ENCODE measurements at places on chromosomes 6 and 20.
A peak's percentile ranks its signal among the peaks of the same experiment; 100 is the strongest.

GRCh38 chr20:35432430-35432735, 5.6 kb downstream of the GDF5 start:
- no peaks in the 10 kb centered on the region for H3K4me1 ChIP-seq
- H3K27me3 ChIP-seq, result peaks cover 9% of the 10 kb centered on the region
- H3K4me3 ChIP-seq, result no peak overlapping the region
- no peak for DNase-seq

DNA sequence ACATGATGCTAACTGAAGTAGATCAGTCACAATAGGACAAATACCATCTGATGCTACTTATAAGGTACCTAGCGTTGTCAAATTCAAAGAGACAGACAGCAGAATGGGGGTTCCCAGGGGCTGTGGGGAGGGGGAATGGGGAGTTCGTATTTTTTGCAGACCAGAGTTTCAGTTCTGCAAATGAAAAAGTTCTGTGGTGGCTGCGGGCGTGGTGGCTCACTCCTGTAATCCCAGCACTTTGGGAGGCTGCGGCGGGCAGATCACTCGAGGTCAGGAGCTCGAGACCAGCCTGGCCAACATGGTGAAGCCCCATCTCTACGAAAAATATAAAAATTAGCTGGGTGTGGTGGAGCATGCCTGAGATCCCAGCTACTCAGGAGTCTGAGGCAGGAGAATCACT, 68.1 kb downstream of the SLC22A23 start:
- no peak for DNase-seq
- H3K4me1 ChIP-seq, result no peaks in the 10 kb centered on the region
- H3K27ac ChIP-seq, result no peak overlapping the region
- no peaks in the 10 kb centered on the region for H3K36me3 ChIP-seq

- no peak overlapping the region for H3K27ac ChIP-seq
- H3K4me3 ChIP-seq, result no peak overlapping the region
- no peaks in the 10 kb centered on the region for H3K36me3 ChIP-seq
- H3K4me1 ChIP-seq, result no peaks in the 10 kb centered on the region
- H3K27me3 ChIP-seq, result no peaks in the 10 kb centered on the region
Observed at GRCh38 chr20:19114410-19114809, 98.0 kb upstream of the SLC24A3 start.

GRCh38 chr6:41689171-41690008, 46.0 kb downstream of the TFEB start:
- DNase-seq, result peak; percentile 52
- H3K27ac ChIP-seq, result peak overlapping the region; percentile 45
- H3K4me3 ChIP-seq, result no peak overlapping the region
- H3K27me3 ChIP-seq, result peaks cover 2% of the 10 kb centered on the region
- H3K36me3 ChIP-seq, result no peaks in the 10 kb centered on the region

DNA sequence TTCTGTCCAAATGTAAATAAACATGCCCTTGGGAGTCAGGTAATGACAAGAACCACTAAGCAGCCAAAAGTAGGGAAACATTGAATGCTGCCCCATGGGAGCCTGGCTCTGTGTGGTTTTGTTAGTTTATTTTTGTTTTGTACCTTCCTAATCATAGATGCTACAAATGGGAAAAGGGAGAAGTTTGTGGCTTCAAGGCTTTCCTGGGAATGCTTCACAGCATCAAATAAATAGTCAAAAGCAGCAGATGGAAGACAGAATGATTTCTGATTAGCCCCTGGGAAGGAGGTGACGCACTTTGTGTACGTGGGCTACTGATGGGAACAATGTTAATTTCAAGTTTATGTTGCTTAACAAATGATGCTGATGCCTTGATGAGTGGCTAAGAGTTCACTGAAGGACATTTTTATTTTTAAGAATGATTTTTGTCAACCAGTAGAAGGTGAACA, 532.7 kb downstream of the BCKDHB start:
- peak overlapping the region; percentile 99 for H3K27ac ChIP-seq
- H3K27me3 ChIP-seq, result no peaks in the 10 kb centered on the region
- H3K4me3 ChIP-seq, result peak overlapping the region; percentile 70
- H3K4me1 ChIP-seq, result peaks cover 75% of the 10 kb centered on the region
- DNase-seq, result no peak

- H3K27ac ChIP-seq, result peak overlapping the region; percentile 35
- no peaks in the 10 kb centered on the region for H3K36me3 ChIP-seq
Observed at GRCh38 chr20:58374906-58375758, 13.9 kb upstream of the VAPB start.

DNA sequence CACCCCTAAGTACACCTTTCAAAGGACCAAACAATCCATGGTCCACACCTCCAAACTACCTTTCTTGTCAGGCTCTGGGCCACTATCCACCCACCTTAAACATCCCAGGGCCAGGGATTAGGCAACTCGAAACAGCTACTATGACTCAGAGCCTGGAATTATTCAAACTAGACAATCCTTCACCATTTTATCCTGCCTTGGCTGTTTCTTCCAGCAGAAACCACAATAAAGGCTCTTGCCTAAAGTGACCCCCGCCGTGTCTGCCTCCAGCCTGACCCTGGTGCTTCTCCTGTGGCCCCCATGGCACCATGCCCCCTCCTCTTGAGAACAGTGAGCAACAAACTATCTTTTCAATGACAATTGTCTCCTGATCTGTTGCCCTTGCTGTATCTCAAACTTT, 195.5 kb downstream of the EPM2A start:
- no peaks in the 10 kb centered on the region for H3K36me3 ChIP-seq
- no peak overlapping the region for H3K27ac ChIP-seq
- DNase-seq, result no peak
- H3K4me1 ChIP-seq, result peaks cover 6% of the 10 kb centered on the region
- no peak overlapping the region for H3K4me3 ChIP-seq
- peaks cover 1% of the 10 kb centered on the region for H3K27me3 ChIP-seq

DNA sequence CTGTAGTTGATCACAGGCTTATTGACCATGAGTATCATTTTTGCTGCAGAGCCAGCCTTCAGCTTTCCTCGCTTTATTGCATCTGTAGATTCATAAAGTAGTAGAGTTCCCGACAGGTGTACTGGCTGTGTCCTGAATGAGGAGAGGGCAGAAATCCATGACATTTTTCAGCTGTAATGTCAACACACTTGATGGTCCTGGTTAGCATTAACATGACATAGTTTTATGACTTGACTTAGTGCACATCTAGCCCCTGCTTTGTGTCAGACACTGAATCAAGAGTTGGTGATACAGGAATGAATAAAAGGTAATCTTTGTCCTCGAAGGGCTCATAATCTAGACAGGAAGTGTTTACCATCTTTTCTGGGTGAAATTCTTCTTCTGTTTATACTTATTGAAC, 55.0 kb downstream of the AIG1 start:
- H3K36me3 ChIP-seq, result peaks cover 21% of the 10 kb centered on the region
- H3K27me3 ChIP-seq, result no peaks in the 10 kb centered on the region
- H3K27ac ChIP-seq, result no peak overlapping the region
